ENCODE measurements at places on chromosomes 3 and 15.

GRCh38 chr3:181901626-181902025 lies 189.9 kb downstream of the SOX2 start:
- no peak for DNase-seq

DNA sequence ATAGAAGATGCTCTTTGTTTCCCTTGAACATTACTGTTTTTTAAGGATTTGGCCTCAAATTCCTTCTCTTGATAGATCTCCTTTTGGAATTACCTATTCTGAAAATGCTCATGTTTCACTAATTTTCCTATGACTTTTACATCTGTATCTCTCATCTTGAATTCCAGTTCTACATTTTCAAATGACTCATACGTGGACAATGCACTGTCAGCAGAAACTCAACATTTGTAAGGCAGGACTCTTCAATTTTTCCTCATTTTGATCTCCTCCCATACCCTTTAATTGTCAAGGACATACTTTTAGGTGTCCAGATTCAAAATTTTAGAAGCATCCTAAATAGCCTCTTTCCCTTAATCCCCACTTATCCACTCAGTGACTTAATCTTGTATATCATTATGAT lies 341.0 kb upstream of the RASGRP1 start:
- DNase-seq: no peak

DNA sequence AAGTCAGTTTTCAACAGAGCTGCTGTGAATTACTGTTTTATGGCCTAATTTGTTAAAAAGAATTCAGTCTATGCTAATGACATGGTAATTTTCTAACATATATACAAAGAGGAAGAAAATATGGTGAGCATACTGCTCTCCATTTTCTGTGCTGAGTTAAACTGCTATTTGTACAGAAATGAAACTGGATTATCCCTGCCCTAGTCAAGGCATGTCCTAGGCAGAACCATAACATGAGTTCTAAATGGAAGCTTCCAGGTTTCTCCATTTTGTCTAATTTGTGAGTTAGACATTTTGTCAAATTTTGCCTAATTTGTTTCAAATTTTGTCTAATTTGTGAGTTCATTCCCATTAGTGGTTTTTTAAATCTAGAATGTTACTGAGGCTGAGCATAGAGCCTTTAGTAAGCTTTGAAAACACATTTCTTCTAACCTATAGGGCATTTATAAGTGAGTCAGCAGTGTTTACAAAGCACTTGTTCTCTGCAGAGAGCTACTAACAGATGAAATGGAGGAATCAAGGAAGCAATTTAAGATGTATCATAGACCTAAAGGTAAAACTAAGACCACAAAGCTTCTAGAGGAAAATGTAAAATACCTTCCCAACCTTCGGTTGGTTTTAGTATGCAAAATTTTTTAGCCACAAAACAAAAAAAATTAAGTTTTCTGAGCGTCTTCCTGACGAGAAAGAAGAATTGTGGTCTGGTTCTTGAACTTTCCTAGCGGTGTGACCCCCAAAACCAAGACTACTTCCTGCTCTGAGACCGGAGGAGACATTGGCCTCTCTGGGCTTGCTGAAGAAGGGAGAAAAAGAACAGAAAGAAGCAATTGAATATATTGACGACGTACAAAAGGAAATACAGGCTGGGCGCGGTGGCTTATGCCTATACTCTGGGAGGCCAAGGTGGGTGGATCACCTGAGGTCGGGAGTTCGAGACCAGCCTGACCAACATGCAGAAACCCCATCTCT lies 9.8 kb downstream of the P2RY14 start:
- DNase-seq: peak; percentile 54

DNA sequence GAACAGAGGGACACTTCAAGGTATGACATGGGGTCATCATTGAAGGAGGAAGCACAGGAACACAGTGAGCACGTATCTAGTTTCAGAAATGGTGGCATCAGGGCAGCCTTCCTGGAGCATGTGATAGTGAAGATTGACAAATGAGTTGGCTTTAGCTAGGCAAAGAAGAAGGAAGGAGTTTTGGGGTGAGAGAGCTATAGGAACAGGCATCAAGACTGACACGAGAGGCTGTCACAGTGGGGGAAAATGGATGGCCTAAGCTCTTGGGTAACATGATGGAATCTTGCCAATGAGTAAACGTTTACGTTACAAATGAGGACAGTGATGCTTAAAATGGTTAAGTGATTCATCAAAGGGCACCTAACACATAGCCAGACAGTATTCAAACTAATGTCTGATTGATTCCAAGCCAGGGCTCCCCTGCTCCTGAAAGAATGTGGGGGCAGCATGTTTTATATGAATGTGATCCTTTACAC lies 23.1 kb upstream of the GPR171 start:
- DNase-seq: no peak

GRCh38 chr3:20576228-20576627 lies 390.2 kb upstream of the SGO1 start:
- no peak for DNase-seq

DNA sequence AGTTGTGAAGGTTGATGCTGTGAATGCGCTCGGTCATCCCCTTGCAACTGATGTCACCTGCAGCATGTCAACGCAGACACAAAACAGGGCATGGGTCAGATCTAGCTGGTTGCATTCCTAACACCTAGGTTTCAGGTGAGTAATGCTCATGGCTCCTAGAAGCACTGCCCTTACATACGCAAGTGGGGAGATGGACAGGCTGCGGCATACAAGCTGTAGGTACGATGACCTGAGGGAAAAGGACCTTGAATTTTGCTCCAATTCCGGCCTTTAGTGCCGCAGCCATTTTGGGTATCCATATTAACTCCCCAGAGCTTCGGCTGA lies 58.0 kb downstream of the TIGIT start:
- DNase-seq: no peak

DNA sequence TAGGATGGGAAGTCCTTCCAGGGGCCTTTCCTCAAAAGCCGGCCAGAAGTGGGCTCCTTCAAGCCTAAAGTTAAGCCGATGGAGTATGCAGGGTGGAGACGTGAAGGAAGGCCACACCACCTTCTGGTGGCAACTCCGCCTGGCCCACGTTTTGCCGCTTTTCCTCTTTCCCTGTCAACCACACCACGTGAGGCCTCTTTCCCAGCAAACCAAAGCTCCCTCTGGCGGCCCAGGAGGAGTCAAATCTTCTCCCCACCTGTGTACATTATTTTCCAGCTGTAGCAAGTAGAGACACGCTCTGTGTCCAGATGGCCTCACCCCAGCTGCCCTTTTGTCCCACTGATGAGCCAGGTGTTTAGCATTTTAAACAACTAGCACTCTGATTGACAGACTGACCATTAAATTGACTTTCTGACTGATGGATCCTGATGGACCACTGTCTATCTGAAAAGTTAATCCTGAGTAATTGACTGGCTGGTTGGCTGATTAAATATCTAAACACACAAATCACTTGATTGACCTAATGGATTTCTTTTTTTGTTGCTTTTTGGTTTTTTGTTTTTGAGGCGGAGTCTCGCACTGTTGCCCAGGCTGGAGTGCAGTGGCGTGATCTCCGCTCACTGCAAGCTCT lies 59.6 kb upstream of the ZBTB38 start:
- no peak for DNase-seq

GRCh38 chr15:70111203-70112073 lies 13.7 kb upstream of the TLE3 start:
- no peak for DNase-seq

DNA sequence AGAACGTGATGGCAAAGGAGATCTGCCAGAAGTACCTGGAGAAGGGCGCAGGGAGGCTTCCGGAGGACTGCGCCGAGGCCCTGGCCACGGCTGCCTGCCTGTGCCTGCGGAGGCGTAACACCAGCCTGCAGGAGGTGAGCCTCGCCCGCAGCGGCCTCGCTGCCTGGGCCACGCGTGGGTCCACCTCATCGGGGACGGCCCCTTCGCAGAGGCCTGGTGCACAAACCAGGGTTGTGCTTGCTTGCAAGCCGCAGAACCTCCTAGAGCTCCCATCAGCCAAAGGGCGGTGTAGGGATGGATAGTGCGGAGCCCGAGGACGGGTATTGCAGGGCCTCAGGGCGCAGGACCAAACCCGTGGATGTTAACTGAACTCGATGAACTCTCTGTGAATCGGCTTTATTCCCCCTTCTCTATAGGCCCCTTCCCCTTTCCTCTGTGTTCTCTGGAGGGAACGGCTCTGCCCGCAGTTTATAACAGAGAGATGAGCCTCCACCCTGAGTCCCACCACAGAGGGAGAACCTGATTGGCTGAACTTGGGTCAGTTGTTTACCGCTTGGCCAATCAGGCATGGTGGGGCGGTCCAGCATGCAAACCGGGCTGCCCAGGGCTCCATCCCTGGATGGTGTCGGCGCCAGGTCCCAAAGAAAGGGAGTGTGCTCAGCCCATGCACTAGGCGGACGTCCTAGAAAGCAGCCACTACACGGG lies 13.6 kb upstream of the TATDN2 start:
- no peak for DNase-seq

DNA sequence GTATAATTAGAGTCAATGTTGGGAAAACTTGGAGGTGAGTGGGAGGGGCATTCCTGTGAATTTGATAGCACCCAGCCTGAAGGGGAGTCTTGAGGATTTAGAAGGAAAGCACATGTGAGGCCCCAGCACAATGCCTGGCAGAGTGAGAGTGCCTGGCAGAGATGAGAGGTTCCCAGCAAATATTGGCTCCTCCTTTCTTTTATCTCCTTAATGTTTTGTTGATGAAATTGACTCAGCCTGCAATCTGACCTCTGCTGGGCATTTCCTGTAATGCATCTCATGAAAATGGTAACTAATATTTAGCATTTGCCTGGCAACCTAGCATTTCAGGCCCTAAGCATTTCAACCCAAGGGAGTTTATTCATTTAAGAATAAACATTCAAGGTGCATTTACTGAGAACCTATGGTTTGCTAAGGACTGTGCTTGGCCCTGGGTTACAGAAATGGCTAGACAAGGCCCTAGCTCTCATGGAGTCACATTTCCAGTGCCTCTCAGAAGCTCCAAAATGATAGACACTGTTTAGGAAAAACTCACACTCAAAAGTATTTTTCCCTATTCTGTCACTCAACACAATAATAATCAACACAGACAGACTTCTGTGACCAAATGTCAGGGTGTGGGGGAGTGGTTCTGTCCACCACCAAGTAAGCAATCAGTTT lies 19.0 kb downstream of the PDHB start:
- peak; percentile 62 for DNase-seq

GRCh38 chr15:81297147-81297572 lies 26.8 kb downstream of the STARD5 start:
- DNase-seq: no peak

- DNase-seq: peak; percentile 78
Measured at GRCh38 chr15:67762610-67763368, 62.5 kb upstream of the SKOR1 start.

DNA sequence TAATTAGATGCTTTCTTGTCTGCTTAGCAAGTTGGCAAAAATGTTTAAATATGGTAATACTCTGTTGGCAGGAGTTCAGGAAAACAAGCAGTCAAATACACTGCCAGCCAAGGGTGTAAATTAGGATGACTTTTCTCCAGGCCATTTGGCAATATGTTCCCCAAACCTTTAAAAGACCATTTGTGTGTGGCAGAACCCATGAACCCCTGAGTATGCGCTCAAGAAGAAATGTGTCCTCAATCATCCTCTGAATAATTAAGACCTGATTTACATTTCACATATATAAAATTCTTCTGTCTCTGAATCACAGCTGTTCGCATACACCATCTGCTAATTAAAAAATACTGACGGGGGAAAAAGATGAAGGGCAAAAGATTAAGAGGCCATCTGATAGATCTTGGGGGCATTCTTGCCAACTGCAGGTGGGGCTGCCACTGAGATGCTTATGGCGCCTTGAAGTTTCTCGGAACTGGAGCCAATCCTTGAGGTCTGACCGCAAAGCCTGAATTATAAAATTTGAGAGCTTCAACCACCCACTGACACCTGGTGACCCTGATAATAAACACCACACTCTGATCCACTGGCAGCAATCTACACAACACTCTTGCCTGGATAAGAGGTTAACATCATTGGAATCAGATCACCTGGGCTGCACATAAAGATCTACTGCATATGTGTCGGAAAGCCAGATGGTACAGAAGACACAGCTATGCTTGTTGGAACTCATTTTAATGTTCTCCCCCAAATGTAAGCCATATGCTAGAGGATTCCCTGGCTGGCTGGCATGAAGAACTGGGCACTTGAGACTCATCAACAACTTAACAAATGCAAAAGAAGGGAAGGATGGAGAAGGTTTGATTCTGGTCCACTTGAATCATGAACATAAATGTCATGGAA lies 190.6 kb downstream of the OSBPL10 start:
- DNase-seq: no peak

DNA sequence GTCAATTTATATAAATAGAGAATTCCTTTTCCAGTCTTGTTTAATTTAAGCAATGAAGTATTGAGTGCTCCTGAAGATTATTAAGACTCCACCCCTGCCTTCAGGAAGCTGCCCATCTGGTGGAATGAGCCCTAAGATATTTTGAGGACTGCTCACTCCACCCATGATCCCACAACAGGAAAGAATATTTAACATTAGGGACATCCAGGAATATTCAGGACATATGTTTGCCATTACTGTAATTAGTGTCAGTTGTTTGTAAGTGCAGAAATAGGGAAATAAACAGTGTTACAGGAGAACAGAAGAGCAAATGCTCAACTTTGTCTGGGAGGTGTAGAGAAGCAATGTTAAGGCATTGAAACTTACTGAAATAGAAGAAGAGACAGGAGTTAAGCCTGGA lies 375.0 kb downstream of the ROBO2 start:
- DNase-seq: no peak

- no peak for DNase-seq
Measured at GRCh38 chr15:38195191-38195901, 57.3 kb upstream of the SPRED1 start.

DNA sequence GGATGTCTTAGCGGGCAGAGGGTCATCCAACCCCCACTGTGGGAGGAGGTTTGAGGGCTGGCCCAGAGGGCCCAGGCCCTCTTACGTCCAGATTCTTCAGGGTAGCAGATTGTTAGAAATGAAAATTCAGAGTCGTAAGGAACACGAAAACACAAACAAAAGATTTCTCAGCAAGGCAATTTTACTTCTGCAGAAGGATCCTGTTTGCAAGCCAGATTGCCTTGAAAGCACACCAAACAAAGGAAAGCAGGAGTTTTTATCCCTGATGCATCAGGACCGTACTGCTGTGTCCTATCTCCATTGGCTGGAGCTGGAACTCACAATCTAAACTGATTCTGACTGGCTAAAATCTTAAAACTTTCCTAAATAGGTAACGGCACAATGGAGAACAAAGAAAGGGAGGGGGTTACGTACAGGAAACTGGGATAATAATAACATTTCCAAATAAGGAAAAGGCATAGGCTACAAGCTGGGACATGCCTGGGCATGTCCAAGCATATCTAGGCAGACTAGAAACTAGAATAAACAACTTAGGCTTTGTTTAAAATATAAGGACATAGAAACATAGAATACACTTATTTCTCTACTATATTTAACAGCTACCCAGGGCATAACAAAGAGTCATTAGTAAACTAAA lies 97.3 kb upstream of the C2CD4B start:
- no peak for DNase-seq

GRCh38 chr3:139353920-139354556 lies 10.2 kb downstream of the MRPS22 start:
- DNase-seq: no peak
